Astrocyte (in vitro differentiated cells and primary cell): ENCODE measurements at places on chromosomes 6 and 20.
A peak's percentile ranks its signal among the peaks of the same experiment; 100 is the strongest.

GRCh38 chr6:107753778-107754177, 70.3 kb downstream of the SCML4 start:
- H3K27me3 ChIP-seq: no peaks in the 10 kb centered on the region
- H3K4me3 ChIP-seq: no peak overlapping the region
- no peaks in the 10 kb centered on the region for H3K4me1 ChIP-seq
- H3K27ac ChIP-seq: no peak overlapping the region
- H3K36me3 ChIP-seq: no peaks in the 10 kb centered on the region

GRCh38 chr6:23031986-23032385, 462.6 kb downstream of the HDGFL1 start:
- H3K36me3 ChIP-seq: no peaks in the 10 kb centered on the region
- H3K4me3 ChIP-seq: no peak overlapping the region
- DNase-seq: no peak
- H3K4me1 ChIP-seq: no peaks in the 10 kb centered on the region
- H3K27me3 ChIP-seq: no peaks in the 10 kb centered on the region
- no peak overlapping the region for H3K27ac ChIP-seq

- H3K4me1 ChIP-seq: no peaks in the 10 kb centered on the region
- no peaks in the 10 kb centered on the region for H3K27me3 ChIP-seq
- no peak for DNase-seq
- no peak overlapping the region for H3K27ac ChIP-seq
- no peaks in the 10 kb centered on the region for H3K36me3 ChIP-seq
These were observed 674.2 kb upstream of the MANEA start for GRCh38 chr6:94902974-94903628.

DNA sequence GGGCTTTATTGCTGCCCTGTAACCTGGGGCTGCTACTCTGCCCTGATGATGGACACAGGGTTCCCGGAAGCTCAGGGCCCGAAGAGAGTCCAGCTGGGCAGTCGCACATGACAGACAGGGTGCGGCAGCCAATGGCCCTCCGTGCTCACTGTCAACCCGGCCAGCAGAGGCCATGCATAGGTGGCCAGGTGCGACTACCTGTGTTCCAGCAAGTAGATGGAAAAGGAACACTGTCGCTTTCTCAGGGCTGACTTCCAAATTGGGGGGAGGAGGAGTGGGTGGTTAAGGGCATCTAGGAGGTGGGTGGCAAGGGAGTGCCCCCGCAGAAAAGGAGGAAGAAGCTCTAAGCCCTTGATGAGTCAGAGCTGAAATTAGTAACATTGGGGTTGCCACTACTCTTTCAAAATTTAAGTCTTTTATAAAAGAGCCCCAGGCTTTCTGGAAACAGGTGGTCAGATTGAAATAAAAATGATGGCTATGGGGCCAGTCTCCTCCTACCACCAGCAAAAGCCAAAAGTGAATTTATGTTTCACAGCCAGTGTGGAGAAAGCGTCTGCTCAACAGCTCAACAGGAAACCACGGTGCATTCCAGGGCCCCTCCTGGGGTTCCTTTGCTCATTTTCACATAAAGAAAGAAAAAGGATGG, 2.3 kb upstream of the RAMACL start:
- peaks cover 36% of the 10 kb centered on the region for H3K4me1 ChIP-seq
- no peaks in the 10 kb centered on the region for H3K36me3 ChIP-seq
- DNase-seq: peak; percentile 84
- no peak overlapping the region for H3K4me3 ChIP-seq
- H3K27me3 ChIP-seq: no peaks in the 10 kb centered on the region

DNA sequence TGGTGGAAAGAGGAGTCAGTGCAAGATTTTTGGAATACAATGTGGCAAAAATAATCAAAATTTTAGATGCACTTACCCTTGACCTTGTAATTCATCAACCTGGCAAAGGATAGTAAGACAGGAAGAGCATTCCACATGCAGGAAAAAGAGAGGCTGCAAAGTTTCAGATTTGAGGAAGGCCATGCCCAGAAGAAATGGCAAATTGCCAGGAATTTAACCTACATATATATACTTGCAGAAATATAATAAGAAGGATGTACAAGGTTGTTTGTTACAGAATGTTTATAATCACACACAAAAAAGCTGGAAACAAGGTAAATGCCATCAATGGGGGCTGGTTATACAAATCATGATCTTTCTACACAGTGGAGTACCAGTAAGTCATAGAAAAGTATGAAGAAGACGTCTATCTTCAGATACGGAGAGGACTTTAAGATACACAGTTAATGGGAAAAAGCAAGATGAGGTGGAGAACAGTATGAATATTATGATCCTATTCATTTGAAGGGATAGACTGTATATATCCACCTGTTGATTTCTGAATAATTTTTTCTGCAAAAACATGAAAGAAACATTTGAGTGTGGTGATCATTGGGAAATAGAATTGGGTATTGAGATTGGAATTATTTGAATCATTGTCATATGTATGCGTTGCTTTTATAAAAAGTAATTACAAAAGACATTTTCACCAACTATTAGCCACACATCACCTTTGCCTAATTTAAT, 253.8 kb downstream of the TBC1D7 start:
- H3K27ac ChIP-seq: no peak overlapping the region
- no peak for DNase-seq
- no peak overlapping the region for H3K4me3 ChIP-seq
- no peaks in the 10 kb centered on the region for H3K27me3 ChIP-seq
- no peaks in the 10 kb centered on the region for H3K36me3 ChIP-seq

DNA sequence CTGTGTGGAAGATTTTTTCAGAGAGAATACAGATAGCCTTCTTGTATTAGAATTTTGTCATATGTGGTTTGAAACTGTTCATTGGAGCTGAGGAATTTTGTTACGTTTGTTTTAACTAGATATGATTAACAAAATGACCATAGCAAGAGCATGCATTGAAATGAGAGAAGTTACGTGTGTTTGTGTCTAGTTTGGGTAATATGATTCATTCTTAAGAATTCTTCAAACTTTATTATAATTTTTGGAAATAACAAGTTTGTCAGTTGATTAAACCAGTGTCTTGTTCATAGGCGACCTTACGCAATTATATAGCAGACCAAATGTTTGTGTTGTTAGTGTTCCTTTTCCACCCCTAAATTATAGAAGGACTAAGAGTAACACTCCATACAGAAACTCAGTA, 5.5 kb downstream of the GMNN start:
- H3K36me3 ChIP-seq: peaks cover 15% of the 10 kb centered on the region
- peaks cover 3% of the 10 kb centered on the region for H3K4me1 ChIP-seq
- H3K27me3 ChIP-seq: no peaks in the 10 kb centered on the region

GRCh38 chr6:144250276-144250675, 34.9 kb upstream of the UTRN start:
- H3K4me3 ChIP-seq: no peak overlapping the region
- no peak overlapping the region for H3K27ac ChIP-seq
- no peak for DNase-seq
- H3K27me3 ChIP-seq: no peaks in the 10 kb centered on the region
- H3K36me3 ChIP-seq: no peaks in the 10 kb centered on the region

DNA sequence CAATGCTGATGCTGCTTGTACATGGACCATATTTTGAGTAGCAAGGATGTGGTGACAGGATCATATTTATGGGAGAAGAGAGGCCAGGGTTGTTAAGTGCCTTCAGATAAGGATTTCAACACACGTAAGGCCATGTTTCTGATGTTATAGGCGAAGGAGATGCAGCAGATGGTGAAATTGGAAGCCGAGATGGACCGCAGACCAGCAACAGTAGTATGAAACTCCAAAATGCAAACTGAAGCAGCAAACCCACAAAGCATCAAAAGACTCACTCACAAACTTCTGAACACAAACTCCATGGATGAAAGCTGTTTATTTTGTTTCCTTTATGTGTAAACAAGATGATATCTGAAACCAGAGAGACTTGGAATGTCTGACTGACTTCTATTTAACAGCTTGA, 35.6 kb upstream of the LAMP5 start:
- no peaks in the 10 kb centered on the region for H3K27me3 ChIP-seq
- H3K4me1 ChIP-seq: no peaks in the 10 kb centered on the region
- no peaks in the 10 kb centered on the region for H3K36me3 ChIP-seq
